ENCODE measurements at places on chromosomes 1 and 21. TPM values are rescaled to one million over a fixed set of nuclear protein-coding genes. Genes with fewer than 3 reads are reported as not detected.

DNA sequence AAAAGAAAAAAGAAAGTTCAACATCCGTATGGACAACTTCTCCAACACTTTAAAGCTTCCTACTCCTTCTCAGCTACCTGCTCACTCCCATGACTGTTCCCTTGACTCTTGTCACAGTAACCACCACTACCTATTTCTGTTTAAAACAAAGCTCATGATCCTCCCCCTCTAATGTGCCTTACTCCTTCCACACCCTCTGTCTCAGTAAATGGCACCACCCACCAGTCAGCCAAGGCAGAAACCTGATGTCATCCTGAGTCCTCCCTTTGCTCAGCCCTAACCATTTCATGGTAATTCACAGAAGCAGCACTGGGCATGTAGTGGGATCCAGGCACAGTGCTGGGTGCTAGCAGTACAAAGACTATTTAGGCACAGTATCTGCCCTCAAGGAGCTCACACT lies 63.0 kb upstream of the PPM1J start:
- H3K4me1 ChIP-seq: no peaks in the 10 kb centered on the region
- no peaks in the 10 kb centered on the region for H3K36me3 ChIP-seq
- no peak overlapping the region for H3K27ac ChIP-seq
- DNase-seq: no peak
- H3K27me3 ChIP-seq: no peaks in the 10 kb centered on the region

The SYCP1 gene
- not detected for total RNA-seq

The PLCH2 gene
- 0.21 TPM for total RNA-seq

The SOAT1 gene
- 41.9 TPM for total RNA-seq

GRCh38 chr21:45571641-45572040 lies 29.4 kb upstream of the SLC19A1 start:
- H3K36me3 ChIP-seq: no peaks in the 10 kb centered on the region
- no peak overlapping the region for H3K4me3 ChIP-seq
- no peaks in the 10 kb centered on the region for H3K27me3 ChIP-seq
- no peaks in the 10 kb centered on the region for H3K4me1 ChIP-seq

- H3K36me3 ChIP-seq: no peaks in the 10 kb centered on the region
- H3K4me1 ChIP-seq: no peaks in the 10 kb centered on the region
- no peaks in the 10 kb centered on the region for H3K27me3 ChIP-seq
- no peak for DNase-seq
- H3K27ac ChIP-seq: no peak overlapping the region
Observed at GRCh38 chr1:68586766-68587165, 89.9 kb upstream of the DEPDC1 start.

The NPHS2 gene
- total RNA-seq: not detected

- no peaks in the 10 kb centered on the region for H3K4me1 ChIP-seq
- no peak for DNase-seq
- H3K27ac ChIP-seq: no peak overlapping the region
- H3K36me3 ChIP-seq: no peaks in the 10 kb centered on the region
Observed at GRCh38 chr1:70033266-70033873, 172.0 kb downstream of the LRRC40 start.

- DNase-seq: no peak
- no peak overlapping the region for H3K27ac ChIP-seq
- no peak overlapping the region for H3K4me3 ChIP-seq
- no peaks in the 10 kb centered on the region for H3K4me1 ChIP-seq
Observed at GRCh38 chr1:118075116-118075515, 109.9 kb downstream of the SPAG17 start.

- H3K4me1 ChIP-seq: no peaks in the 10 kb centered on the region
- no peak for DNase-seq
- peaks cover 61% of the 10 kb centered on the region for H3K27me3 ChIP-seq
- H3K27ac ChIP-seq: no peak overlapping the region
Observed at GRCh38 chr1:207463021-207463420, 8.9 kb downstream of the CR2 start.

The NTMT2 gene
- total RNA-seq: not detected

DNA sequence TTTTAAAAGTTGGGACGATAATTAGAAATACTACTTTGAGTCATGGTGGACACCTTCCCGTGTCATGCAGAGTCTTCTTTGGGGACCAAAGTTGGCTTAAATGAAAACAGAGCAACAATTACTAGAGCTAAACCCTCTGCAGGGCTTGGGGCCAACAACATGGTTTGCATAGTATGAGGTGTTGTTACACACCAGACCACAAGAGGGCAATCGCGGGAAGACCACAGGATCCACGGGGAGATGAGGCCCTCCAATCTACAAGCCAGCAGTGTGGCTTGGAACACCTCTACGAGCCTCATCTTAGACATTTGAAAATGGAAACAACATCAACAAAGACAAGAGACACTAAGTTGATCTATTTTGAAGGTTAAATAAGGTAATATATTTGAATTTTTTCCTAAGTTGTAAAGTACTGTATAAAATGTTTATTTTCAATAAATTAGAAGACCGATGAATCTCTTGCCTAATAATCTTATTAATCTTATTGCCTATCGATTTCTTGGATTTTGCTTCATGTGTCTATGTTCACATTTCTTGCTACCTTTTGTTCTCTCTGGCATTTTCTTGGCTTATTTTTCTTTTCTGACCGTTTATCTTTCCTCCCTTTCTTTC lies 8.2 kb upstream of the SMCP start:
- H3K4me1 ChIP-seq: no peaks in the 10 kb centered on the region
- no peaks in the 10 kb centered on the region for H3K36me3 ChIP-seq
- no peaks in the 10 kb centered on the region for H3K27me3 ChIP-seq
- peak; percentile 82 for DNase-seq

- H3K4me1 ChIP-seq: no peaks in the 10 kb centered on the region
- H3K4me3 ChIP-seq: no peak overlapping the region
- H3K27me3 ChIP-seq: no peaks in the 10 kb centered on the region
Observed at GRCh38 chr1:91804546-91805023, 81.4 kb downstream of the TGFBR3 start.

DNA sequence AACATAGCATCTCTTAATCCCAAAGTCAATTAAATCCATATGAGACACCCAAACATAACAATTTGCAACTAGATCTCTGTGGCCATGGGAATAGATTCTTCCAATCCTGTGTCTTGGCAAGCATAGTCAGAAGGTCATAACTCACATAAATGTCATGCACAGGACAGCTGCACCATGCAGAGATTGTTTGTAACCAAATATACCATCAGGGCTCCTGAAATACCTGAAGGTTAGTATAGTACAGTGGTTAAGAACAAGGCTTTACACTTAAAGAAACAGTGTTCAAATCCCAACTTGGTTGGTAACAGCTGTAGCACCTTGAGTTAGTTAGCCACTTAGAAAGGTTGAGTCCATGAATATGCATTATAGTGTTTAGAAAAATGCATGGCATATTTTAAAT lies 82.6 kb upstream of the CCDC190 start:
- no peaks in the 10 kb centered on the region for H3K27me3 ChIP-seq
- peaks cover 5% of the 10 kb centered on the region for H3K4me1 ChIP-seq
- H3K27ac ChIP-seq: no peak overlapping the region
- DNase-seq: no peak
- H3K4me3 ChIP-seq: no peak overlapping the region
- no peaks in the 10 kb centered on the region for H3K36me3 ChIP-seq

The PRRX1 gene
- not detected for total RNA-seq

The CYP2J2 gene
- 0.25 TPM for total RNA-seq

- H3K27ac ChIP-seq: no peak overlapping the region
- no peak overlapping the region for H3K4me3 ChIP-seq
- DNase-seq: peak; percentile 34
- peaks cover 76% of the 10 kb centered on the region for H3K27me3 ChIP-seq
- H3K4me1 ChIP-seq: peaks cover 13% of the 10 kb centered on the region
- H3K36me3 ChIP-seq: no peaks in the 10 kb centered on the region
Observed at GRCh38 chr1:47727697-47728085, 269.5 kb downstream of the TRABD2B start.

The MCOLN3 gene
- total RNA-seq: 10.1 TPM

The FCRL5 gene
- total RNA-seq: not detected

- no peaks in the 10 kb centered on the region for H3K36me3 ChIP-seq
- H3K4me3 ChIP-seq: no peak overlapping the region
- no peak overlapping the region for H3K27ac ChIP-seq
- H3K4me1 ChIP-seq: no peaks in the 10 kb centered on the region
Observed at GRCh38 chr1:223403184-223403815, 10.1 kb downstream of the CCDC185 start.

DNA sequence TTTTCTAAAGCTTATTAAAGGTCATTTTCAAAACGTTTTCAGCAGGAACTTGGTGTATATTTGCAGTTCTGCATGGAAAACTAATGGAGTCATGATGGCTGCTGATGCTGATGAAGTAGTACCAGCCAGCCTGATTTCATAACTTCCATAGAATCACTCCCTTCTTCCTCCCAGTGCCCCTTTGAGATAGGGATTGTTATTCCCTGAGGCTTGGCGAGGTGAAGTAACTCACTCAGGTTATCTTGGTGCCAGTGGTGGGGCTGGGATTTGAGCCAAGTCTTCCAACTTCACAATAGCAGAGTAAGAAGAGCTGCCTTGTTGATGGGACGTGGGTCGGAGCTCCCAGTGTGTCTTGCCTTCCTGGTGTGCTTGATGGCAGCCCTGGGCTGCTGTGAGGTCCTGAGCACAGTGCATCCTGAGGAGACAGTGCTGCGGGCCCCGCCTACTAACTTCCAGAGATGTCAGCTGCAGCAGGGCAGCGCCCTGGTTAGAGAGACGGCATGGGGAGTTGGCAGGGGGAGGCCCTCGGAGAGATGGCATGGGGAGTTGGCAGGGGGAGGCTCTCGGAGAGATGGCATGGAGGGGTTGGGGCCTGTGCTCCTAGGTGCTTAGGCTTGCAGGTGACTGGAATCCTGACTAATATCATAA lies 92.6 kb downstream of the PCBP3 start:
- DNase-seq: no peak
- H3K27me3 ChIP-seq: no peaks in the 10 kb centered on the region
- no peak overlapping the region for H3K4me3 ChIP-seq
- H3K4me1 ChIP-seq: no peaks in the 10 kb centered on the region

GRCh38 chr1:64124704-64125440 lies 78.6 kb upstream of the UBE2U start:
- no peak for DNase-seq
- H3K27ac ChIP-seq: no peak overlapping the region
- H3K4me1 ChIP-seq: no peaks in the 10 kb centered on the region

DNA sequence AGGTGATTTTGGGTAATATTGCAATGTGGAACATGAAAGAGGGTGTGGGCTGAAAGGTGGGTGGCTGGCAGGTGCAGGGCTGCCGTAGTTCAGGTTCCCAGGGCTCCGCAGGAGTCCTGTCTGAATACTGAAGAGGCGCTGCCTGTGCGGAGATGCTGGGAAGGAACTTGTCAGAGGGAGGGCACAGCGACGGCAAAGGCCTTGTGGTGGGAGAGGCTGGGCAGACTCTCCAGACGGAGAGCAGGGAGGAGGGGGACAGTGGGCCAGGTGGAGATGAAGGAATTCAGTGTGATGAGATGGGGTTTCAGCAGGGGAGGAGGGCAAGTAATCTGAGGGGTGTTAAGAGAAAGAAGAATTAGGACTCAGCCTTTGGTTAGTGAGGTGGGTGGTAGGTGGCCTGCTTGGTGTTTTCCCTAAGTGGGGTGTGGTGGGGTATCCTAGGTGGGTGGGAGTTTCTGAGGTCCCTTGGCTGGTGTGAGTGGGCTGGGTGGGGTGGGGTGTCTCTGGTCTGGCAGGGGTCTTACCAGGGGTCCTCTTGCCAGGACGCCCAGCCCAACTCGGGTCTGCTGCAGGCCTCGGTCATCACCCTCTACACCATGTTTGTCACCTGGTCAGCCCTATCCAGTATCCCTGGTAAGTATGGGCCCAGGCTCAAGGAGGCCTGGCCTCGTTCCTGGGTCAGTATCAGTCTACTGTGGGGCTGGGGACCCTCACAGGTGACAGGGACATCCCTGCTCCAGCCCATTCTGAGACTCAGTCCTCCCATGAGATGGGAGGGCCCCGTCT lies 15.6 kb downstream of the SERINC2 start:
- peaks cover 4% of the 10 kb centered on the region for H3K36me3 ChIP-seq
- H3K27ac ChIP-seq: no peak overlapping the region
- peak; percentile 44 for DNase-seq

DNA sequence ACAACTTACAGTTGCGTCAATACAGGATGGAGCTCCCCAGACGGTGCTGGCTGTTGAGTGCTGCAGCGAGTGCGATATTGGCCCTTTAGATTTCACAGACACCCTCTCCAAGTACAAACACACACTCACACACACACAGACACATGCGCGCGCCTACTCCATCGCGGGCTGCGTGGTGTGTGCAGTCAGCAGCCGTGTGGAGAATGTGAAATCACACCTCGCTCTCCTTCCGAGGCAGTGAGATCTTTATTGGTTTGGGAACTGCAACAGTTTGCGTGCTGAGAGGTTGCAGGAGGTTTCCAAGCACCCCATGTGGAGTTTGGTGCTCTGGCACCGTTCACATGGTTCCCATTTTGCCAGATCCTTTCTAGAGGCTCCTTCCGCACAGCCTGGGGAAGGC lies 372.2 kb downstream of the RRAGC start:
- H3K27me3 ChIP-seq: peaks cover under 1% of the 10 kb centered on the region
- no peaks in the 10 kb centered on the region for H3K36me3 ChIP-seq
- H3K4me1 ChIP-seq: no peaks in the 10 kb centered on the region
- DNase-seq: no peak

The MRPL39 gene
- total RNA-seq: 50.2 TPM

DNA sequence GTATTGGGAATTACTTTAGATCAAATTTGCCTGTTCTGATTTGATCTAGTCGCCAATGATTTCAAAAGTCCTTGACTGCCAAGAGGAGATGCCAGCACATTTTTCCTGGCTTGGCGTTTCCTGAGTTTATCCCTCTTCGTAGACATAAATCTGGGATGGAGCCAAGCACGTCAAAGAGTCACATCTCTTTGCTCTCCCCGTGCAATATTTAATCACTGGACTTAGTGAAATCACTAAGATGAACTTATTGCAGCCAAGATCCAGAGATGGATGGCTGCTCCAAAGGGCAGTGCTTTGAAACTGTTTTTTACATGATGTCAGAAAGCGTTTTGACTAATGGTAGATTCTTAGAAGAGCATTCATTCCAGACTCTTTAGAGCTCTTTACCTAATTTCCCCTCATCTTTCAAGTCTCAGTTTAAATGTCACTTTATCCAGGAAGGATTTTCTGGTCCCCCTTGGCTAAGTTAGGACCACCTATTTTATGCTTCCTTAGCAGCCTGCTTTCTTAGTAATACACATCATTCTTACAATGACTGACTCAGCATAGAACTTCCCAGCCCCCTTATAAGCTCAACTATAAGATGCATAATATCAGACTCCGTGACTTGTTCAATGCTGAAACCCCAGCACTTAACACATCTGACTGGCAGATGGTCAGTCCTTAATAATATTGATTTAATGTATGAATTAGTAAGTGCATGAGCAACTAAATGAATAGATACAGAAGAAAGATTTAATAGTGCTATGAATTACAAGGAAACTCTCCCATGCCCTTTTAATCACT lies 94.4 kb upstream of the GREM2 start:
- H3K4me1 ChIP-seq: no peaks in the 10 kb centered on the region
- H3K36me3 ChIP-seq: no peaks in the 10 kb centered on the region
- no peaks in the 10 kb centered on the region for H3K27me3 ChIP-seq
- no peak overlapping the region for H3K4me3 ChIP-seq
- H3K27ac ChIP-seq: no peak overlapping the region

GRCh38 chr1:181015251-181015615 lies 7.4 kb downstream of the STX6 start:
- no peaks in the 10 kb centered on the region for H3K4me1 ChIP-seq
- H3K36me3 ChIP-seq: no peaks in the 10 kb centered on the region
- H3K27me3 ChIP-seq: no peaks in the 10 kb centered on the region
- no peak overlapping the region for H3K27ac ChIP-seq
- DNase-seq: no peak

All from endodermal cell (in vitro differentiated cells).